GM12892 (cell line): ENCODE measurements at places on chromosomes 5 and 9.

DNA sequence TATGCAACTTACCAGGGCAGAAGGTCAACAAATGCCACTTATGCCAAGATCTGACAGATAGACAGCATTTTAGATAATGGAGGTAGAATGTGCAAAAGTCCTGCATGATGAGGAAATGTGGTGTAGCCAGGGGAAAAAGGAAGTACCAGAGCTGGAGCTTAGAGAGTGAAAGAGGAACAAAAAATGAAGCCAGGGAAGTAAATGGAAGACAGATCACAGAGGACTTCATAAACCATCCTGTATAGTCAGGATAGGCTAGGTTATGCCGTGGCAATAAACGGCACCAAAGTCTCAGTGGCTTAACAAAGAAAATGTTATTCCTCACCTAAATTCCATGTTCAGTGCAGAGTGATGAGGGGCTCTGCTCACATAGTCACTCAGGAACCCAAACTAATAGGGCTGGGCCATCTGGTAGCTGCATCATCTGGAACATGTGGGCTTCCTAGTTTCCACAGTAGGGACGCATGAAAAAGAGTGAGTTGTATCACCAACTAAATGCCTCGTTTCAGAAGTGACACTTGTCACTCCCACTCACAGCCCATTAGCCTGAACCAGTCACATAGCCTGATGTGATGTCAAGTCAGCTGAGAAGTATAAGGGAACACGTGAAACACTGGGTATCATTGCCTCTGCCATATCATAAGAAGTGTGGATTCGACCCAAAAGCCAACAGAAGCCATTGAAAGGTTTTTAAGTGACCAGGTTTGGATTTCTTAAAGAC, 70.3 kb downstream of the SH3RF2 start:
- DNase-seq, result no peak

DNA sequence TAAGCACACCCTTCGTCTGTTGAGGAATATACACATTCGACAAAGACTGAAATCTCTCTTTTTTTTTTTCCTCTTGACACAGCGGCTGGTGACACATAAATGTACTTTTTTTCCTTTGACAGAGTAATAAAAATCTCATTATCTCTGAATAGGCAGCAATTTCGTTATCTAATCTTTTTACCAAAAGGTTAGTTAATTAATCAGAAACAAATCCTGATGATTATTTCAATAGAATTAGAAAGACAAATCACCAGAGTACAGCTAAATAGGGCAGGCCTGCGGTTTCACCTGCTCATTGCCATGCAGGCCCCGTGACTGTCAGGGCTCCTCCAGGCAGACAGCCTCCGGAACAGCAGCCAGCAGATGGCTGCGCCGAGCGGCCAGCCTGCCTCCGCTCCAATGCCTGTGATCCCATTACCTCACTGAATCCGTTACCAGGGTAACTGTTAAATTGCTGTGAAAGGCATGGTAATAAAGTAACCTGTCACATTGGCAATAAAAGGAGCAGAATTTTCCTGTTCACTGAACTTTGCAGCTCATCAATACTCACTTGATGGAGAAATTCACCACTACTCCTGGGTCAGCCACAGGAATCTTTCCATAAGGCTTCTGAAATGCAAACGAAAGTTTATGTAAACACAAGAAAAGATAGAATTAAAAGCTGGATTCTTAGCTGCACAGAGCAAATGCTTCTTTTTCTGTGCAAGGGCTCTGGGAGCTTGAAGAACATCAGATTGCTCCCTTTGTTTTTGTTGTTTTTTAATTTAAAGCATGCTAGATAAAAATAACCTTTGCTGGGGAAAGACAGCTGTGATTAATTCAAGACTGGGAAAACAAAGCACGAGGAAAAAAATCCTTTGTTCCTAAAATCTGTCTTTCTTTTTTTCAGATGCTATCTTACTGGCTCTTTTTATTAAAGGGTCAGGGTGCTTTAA, 666.4 kb upstream of the ZNF608 start:
- no peak for DNase-seq

DNA sequence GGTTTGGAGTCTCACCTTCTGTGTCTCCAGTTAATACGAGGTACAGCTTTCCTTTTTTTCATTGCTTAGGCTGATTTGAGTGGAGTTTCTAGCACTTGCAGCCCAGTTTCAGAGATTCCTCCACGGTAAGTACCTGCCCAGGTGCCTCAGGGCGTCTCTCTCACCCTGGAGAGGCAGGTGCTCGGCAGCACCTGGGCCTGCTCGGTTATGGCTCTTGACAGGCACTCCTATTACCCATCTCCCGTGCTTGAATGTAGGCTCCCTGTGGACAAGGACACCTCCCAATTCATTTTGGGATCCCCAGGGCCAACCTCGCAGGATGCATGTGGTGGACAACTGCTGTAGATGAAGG, 144.3 kb downstream of the NR3C1 start:
- no peak for DNase-seq

DNA sequence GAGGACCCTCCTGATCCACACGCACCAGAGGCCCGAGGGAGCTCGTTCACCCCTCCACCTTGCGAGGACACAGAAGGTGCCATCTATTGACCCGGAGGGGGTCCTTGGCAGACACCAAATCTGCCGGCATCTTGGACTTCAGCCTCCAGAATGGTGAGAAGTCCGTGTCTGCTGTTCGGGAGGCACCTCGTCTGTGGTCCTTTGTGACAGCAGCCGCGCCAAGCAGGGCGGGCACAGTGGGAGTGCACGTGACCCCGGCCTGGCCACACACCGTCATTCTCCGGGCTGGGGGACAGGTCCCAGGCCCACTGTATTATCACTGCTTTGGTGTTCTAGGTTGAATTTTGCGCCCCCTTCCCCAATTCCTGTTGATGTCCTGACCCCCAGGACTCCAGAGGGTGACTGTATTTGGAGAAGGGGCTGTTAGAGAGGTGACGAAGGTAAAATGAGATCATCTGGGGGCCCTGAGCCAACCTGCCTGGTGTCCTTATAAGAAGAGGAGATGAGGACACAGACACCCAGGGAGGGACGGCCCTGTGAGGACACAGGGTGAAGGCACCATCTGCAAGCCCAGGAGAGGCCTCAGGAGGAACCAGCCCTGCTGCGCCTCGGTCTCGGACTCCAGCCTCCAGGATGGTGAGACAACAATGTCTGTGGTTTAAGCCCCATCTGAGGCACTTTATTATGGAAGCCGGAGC, 15.7 kb downstream of the LPCAT1 start:
- DNase-seq, result no peak

GRCh38 chr5:138391859-138392386, 39.4 kb downstream of the KDM3B start:
- no peak for DNase-seq

GRCh38 chr9:94173632-94174031, 85.5 kb upstream of the ZNF169 start:
- DNase-seq, result no peak

GRCh38 chr5:91141642-91142041, 241.5 kb downstream of the ARRDC3 start:
- no peak for DNase-seq

- DNase-seq, result no peak
Observed at GRCh38 chr9:115155037-115155436, 37.1 kb upstream of the TNC start.

DNA sequence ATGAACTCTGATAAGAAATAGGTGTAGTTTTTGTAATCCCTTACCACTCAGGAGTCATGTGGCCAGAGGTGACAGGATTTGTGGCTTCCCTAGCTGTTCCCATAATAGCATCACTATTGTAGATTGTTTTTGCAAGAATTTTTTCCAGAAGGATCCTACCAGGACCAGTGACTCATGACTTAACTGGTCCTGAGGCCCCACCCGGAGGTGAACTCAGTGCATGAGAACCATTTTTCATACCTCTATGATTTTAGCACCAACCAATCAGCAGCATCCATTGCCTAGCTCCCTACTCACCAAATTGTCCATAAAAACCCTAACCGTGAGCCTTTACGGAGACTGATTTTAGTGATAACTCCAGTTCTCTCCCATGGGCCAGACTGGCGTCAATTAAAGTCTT, 484.8 kb downstream of the PSAT1 start:
- no peak for DNase-seq

GRCh38 chr5:91156242-91156641, 226.9 kb downstream of the ARRDC3 start:
- no peak for DNase-seq

DNA sequence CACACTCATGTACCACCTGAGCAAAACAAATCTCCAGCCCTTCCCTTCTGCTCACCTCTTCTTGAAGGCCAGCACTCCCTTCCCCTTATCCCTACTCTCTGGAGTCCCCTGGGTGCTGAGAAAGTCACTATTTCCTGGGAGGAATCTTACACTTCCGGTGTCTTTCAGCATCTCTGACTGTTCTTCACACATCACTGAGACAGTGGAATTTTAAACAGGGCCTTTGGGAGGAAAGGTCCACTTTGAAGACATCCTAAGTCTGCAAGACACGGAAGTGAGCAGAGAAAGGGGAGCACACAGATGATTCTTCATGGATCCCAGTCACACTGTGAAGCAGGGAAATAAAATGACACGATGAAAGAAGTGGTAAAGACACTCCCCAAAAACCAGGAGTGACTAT, 25.6 kb downstream of the FRMD3 start:
- no peak for DNase-seq

DNA sequence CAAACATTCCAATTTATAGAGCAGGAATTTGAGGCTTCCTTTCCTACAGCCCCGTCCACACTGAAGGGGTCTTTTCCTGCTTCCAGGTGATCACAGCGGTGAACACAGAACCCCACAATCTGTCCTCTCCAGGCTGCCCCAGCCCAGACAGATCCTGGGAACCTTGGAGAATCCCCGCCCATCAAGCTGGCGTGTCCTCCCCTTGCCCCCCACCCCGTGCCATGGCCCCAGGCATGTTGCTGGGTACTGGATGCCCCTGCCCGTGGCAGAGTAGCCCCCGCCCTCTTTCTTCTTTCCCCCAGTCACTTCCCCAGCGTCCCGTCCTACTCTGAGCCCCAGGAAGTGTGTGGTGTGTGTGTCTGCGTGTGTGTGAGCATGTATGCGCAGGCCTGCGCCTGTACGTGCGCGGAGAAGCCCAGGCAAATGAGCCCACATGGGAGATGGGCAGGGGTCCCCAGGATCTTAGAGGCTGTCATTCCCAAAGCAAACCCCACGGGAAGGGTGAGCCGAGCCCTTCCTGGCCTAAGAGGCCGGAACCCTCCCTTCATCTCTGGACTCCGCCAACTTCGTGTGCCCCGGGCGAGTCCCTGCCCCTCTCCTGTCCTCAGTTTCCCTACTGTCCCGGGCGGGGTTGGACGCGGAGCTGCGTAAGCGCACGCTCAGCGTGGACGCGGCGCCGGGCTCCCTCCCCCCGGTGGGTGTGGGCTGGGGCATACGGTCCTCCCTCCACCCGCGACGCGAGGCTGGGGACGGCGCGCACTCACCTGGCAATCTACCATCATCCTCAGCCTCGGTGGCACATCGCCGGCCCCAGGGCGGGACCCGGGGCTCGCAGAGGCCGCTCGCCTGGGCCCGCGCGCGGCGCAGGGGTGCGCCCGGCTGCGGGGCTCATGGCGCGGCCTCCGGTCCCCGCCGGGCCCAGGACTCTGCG, 15.2 kb downstream of the GBGT1 start:
- DNase-seq, result peak; percentile 57

DNA sequence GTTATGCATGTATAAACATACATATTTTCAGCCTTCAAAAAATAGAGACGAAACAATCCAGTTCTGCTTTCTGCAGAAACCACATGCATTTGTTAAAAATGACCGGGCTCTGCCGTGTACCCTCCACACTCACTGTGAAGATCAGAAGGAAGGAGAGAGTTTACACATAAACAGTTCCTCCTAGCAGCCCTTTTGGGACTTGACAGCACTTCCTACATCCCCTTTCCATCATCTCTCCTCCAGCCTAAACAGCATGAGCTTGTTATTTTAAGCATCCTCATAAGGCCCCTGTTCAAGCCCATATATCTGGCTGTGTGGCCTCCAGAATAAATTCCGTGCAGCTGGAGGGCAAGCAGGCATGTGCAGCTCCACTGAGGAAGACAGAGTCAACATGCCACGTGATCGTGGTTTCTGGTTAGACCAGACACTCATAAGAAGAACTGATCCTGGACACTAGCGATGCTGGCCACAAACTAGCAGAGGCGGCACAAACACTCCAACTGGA, 42.2 kb downstream of the NIPAL4 start:
- DNase-seq, result peak; percentile 35

GRCh38 chr9:113210815-113211214, 10.3 kb downstream of the FKBP15 start:
- no peak for DNase-seq

DNA sequence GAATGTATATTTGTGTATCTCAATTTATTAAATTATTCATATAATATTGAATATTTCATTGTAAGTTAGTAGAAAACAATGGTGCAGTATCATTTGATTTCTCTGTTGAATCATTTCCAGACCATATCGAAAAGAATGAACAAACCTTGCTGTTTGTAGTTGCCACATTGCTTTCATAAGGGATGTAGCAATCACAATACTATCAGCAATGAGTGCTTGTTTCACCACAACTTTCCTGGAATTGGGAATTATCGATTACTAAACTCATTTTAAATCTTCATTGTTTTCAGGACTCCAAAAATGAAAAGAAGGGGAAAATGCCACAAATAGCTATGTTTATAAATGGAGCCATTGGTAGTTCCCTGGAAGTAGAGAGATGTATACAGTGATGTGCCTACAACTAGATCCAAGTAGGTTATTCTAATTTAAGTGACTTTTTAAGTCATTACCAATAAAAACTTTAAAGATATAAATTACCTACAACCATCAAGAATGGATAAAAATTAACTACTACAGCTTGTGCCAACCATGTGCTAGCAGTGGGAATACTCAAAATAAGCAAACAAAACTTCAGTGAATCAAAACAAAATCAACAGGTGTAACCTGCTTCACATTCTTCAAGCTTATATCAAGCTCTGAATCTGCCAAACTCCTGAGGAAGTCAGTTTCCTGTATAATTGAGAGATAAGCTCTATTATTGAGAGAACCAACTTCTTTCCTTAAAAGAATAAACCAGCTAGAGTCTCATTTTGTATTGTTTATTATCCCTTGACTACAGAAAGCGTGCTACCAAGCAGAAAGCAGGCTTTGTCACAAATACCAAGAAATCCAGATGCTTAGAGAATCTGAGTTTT, 358.6 kb downstream of the ADGRV1 start:
- no peak for DNase-seq

DNA sequence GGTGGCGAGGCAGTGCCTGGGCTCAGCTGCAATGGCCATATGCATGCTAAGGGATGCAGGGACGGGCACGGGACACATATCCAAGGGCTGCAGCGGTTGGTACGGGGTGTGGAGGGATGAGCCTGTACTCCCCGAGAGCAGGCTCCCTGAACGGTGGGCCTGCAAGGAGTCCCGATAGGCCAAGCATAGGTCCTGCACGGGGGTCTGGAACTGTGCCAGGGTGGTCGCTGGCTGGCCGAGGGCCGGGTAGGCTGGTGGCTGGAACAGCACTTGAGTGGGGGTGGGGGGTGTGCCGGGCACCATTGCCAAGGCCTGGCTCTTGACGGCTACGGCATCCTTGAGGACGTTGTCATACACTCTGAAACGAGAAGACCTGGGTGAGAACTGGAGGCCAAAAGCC, 24.1 kb downstream of the FABP6 start:
- no peak for DNase-seq
